ENCODE measurements at places on chromosomes 2 and 18. TPM values are rescaled to one million over a fixed set of nuclear protein-coding genes. Genes with fewer than 3 reads are reported as not detected.

The HTRA2 gene
- 28.3 TPM for total RNA-seq

DNA sequence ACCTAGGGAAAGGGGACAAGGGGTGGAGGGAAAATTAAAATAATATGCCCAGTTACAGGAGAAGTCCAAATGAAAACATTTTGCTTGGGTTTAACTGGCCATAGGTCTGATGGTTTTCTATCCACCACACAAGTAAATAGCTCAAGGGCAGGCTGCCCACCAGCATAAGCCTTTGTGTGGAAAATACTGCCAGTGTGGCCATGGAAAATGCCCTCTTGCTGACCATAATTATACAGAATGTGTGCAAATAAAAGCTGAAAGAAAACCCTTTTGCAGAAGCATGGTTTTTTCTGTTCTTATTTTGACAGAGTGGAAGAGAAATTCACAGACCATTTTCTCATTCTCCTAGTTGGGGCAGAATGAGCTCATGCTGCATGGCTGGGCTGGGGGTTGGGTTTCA is 111.3 kb upstream of the SIX2 start:
- peak overlapping the region; percentile 63 for H3K27ac ChIP-seq
- H3K36me3 ChIP-seq: no peaks in the 10 kb centered on the region

The PIEZO2 gene
- 5.5 TPM for total RNA-seq

The SYT4 gene
- total RNA-seq: not detected

DNA sequence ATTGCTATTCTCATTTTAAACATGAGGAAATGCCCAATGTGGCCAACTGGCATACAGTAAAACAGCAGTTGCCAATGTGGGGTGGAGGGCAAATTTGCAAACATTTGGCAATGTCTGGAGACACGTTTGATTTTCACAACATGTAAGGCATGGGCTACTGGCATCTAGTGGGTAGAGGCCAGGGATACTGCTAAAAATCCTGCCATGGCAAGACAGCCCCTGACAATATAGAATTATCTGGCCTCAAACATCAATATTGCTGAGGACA is 168.6 kb downstream of the KCNE4 start:
- H3K4me3 ChIP-seq: no peak overlapping the region
- H3K27me3 ChIP-seq: no peaks in the 10 kb centered on the region
- H3K4me1 ChIP-seq: peaks cover 4% of the 10 kb centered on the region
- no peak overlapping the region for H3K27ac ChIP-seq
- no peaks in the 10 kb centered on the region for H3K36me3 ChIP-seq
- no peak for DNase-seq

- H3K4me1 ChIP-seq: no peaks in the 10 kb centered on the region
- H3K4me3 ChIP-seq: no peak overlapping the region
- no peak overlapping the region for H3K27ac ChIP-seq
Measured at GRCh38 chr2:63679252-63679855, 90.6 kb downstream of the MDH1 start.

DNA sequence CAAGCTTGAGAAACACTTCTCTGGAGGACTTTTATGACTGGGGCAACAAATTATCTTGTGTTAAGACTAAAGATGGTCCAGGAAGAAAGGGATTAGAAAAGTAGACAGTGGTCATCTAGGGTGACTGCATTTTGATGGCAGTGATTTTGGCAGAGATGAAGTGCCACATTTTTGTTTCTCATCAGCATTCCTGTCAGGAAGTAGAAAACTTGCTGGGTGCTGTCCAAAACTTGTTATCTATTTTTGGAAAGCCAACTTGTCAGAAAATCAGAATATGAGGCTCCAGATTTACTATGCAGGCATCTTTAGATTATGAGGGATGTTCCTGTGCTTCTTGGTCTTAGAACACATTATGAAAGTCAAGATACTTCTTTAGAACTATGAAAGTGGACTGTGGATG is 29.0 kb upstream of the CALCRL start:
- no peak for DNase-seq
- no peak overlapping the region for H3K27ac ChIP-seq
- peaks cover 52% of the 10 kb centered on the region for H3K36me3 ChIP-seq
- no peak overlapping the region for H3K4me3 ChIP-seq
- no peaks in the 10 kb centered on the region for H3K4me1 ChIP-seq

- H3K4me3 ChIP-seq: no peak overlapping the region
- DNase-seq: no peak
- H3K27ac ChIP-seq: no peak overlapping the region
- no peaks in the 10 kb centered on the region for H3K4me1 ChIP-seq
- H3K36me3 ChIP-seq: no peaks in the 10 kb centered on the region
Measured at GRCh38 chr2:26460613-26461031, 17.3 kb downstream of the OTOF start.

The POTEC gene
- total RNA-seq: not detected

DNA sequence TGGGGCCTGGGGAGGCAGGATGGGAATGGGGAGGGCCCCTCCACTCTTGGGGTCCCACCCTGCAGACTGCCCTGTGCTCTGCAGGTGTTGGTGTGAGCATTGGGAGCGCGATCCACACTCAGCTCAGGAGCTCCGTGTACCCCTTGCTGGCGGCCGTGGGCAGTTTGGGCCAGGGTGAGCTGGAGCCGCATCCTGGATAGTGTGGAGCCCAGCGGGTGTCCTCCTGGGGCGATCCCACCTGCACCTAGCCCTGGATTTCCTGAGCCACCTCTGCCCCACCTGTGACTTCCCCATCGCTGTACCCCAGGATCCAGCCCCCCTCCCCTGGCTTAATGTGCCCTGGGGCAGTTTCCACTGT is 2.6 kb downstream of the PROM2 start:
- DNase-seq: no peak
- H3K36me3 ChIP-seq: no peaks in the 10 kb centered on the region
- H3K27me3 ChIP-seq: no peaks in the 10 kb centered on the region
- no peaks in the 10 kb centered on the region for H3K4me1 ChIP-seq
- H3K27ac ChIP-seq: no peak overlapping the region
- H3K4me3 ChIP-seq: no peak overlapping the region

DNA sequence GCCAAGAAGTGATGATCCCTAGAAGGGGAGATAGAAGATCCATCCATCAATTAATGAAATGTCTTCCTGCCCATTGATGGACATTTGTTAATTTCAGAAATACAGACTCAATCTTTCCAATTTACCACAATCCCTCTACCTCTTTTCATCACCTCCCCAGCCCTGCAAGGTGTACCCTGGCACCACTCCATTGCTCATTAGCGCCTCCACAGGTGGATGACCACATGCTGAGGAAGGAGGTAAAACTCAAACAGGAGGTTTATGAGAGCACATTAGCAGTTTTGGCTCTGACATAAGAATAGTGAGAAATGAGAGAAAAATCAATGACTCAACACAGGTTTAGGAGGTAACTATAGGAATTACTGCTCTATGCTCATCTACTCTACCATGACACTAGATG is 208.0 kb downstream of the C1D start:
- H3K4me1 ChIP-seq: no peaks in the 10 kb centered on the region
- H3K27ac ChIP-seq: no peak overlapping the region
- no peak for DNase-seq

DNA sequence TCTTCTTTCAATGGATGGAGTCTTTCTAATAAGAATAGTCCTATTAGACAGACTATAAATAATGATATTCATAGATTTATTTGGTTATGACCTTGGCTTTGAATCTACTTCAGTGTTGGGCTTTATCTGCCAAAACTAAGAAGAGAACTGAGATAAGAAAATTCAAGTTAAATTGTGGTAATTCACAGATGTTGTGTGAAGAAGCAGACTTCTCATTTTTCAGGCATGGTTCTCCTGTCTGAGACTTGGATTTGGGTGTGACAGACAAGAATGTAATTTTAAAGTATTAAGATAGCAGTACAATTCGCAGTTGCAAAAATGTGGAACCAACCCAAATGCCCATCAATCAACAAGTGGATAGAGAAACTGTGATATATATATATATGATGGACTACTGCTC is 124.7 kb downstream of the QPCT start:
- H3K4me1 ChIP-seq: peaks cover 21% of the 10 kb centered on the region
- no peaks in the 10 kb centered on the region for H3K27me3 ChIP-seq
- H3K4me3 ChIP-seq: no peak overlapping the region
- no peaks in the 10 kb centered on the region for H3K36me3 ChIP-seq

DNA sequence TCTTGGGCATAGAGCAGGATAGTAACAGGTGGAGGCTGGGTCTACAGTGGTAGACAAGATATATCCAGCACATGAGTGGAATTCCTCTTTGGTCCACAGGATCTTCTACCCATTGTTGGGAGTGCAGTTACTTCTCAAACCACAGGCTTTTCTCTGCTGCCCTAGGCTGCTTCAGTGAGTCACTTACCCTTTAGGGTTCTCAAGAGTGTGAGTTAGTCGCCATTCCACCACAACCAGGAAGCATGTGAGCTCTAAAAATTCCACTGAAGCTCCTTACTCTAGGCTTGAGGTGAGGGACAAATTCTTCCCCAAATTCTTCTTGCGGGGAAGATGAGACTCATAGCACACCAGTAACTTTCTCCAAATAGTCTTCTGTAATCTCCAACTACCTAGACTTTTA is 189.4 kb downstream of the PLCL1 start:
- H3K27ac ChIP-seq: no peak overlapping the region
- H3K36me3 ChIP-seq: no peaks in the 10 kb centered on the region
- H3K27me3 ChIP-seq: no peaks in the 10 kb centered on the region
- H3K4me1 ChIP-seq: no peaks in the 10 kb centered on the region

DNA sequence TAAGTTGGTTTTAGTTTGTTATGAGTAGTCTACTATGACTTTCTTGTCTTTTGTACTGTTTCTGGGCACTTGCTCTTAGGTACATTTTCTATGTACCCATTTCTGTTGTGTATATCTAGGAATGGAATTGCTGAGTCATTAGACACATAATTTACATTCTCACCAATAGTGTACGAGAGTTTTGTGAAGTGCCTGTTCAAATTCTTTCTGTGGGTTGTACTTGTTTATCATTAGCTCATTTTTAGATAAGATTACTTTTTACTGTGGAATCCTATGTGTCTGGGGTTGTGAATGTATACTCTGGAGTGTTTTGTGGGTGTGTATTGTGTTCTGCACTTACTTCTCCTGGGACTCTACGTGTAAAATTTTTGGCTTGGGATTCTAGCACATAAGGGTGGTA is 36.6 kb upstream of the CD28 start:
- no peak overlapping the region for H3K4me3 ChIP-seq
- peaks cover 8% of the 10 kb centered on the region for H3K4me1 ChIP-seq
- no peak overlapping the region for H3K27ac ChIP-seq
- peak; percentile 34 for DNase-seq
- H3K27me3 ChIP-seq: no peaks in the 10 kb centered on the region

The TRABD2A gene
- total RNA-seq: 11.8 TPM

DNA sequence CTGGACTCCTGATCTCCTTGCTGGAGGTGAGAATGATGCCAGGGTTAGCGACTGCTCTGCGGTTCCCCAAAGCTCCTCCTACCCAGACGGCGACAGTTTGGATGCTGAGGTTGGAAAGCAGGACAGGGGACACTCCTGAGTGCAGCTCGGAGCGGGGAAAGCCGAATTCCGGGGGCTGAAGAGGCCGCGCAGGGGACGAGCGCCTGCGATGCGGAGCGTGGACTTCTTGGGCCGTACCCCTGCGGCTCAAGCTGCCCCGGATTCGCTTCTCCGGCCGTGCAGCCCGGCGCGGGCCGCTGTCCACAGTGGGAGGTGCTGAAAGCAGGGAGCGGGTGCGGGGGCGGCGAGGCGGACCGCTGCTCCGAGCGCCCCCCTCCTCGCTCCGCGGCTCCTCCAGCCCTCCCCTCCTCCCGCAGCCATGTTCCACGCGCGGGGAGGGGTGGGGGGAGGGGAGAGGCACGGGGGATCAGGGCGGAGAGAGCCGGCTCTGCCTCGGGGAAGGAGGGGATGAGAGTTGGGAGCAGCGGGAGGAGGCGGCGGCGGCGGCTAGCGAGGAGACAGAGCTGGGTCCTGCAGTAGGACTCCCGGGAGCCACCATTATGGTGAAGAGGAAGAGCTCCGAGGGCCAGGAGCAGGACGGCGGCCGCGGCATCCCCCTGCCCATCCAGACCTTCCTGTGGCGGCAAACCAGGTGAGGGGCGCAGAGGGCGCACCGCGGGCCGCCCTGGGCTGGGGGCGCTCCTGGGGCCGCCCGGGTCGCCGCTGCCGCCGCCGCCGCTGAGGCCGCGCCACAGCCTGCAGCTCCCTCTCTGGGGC is at the start of gene UNC80:
Gene UNC80, plus strand, starts transcription at position 359 of the 816 bp plus-strand sequence. Its CDS starts 241 bp downstream, at position 600.
- H3K27me3 ChIP-seq: peaks cover 3% of the 10 kb centered on the region
- 0 out of 2 replicates have a peak, but pooled peaks cover 4% of the 10 kb centered on the region for H3K4me1 ChIP-seq
- no peak within 1 kb of the TSS for H3K4me3 ChIP-seq
- no peak within 1 kb of the TSS for H3K27ac ChIP-seq

The NT5DC4 gene
- not detected for total RNA-seq

DNA sequence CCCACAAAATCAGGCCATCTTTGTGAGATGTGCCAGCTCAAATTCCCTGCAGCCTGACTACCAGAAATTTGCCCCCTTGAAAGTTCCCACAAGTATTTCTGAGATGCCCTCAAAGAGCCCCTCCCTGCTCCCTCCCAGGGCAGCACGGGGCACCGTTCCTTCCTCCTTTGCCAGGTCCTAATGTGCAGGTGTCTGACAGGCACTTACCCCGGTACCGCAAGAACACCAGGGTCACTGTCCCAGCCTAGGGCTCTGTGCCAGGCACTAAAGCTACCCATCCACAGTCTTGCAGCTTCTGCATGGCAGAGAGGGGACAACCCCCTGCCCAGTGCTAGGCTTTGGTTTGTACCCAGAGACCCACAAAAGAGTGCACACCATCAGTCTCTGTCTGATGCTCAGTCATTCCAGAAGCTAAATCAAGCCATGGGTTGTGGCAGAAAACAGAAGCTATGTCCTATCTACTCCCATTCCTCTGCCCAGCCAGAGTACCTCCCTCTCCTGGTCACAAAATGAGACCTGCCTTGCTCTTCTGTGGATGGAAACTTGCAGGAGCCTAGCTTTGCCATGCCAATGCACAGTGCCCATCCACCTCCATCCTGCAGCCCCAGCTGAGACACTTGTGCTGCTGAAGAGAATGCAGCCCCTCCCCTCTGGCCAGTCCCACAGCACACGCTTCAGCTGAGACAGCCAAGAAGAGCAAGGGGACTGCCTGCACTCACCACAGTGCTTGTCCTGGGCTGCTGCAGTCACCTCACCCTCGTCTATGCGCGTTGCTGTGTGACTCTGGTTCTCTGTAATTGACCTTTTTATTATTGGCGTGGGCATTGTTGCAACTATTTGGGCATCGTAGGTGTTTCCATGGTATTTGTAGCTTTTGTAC is 48.7 kb downstream of the INPP5D start:
- no peaks in the 10 kb centered on the region for H3K4me1 ChIP-seq
- no peak overlapping the region for H3K4me3 ChIP-seq
- no peaks in the 10 kb centered on the region for H3K27me3 ChIP-seq
- no peaks in the 10 kb centered on the region for H3K36me3 ChIP-seq

- no peak overlapping the region for H3K4me3 ChIP-seq
- H3K27me3 ChIP-seq: no peaks in the 10 kb centered on the region
- H3K27ac ChIP-seq: no peak overlapping the region
- H3K36me3 ChIP-seq: no peaks in the 10 kb centered on the region
Measured at GRCh38 chr2:149463328-149464002, 124.1 kb downstream of the MMADHC start.

The RMDN2 gene
- 17.6 TPM for total RNA-seq

Data from SJSA1 (cell line).